ENCODE measurements at places on chromosomes 11 and 22.

GRCh38 chr11:71106671-71107070, 145.7 kb downstream of the SHANK2 start:
- DNase-seq = no peak

DNA sequence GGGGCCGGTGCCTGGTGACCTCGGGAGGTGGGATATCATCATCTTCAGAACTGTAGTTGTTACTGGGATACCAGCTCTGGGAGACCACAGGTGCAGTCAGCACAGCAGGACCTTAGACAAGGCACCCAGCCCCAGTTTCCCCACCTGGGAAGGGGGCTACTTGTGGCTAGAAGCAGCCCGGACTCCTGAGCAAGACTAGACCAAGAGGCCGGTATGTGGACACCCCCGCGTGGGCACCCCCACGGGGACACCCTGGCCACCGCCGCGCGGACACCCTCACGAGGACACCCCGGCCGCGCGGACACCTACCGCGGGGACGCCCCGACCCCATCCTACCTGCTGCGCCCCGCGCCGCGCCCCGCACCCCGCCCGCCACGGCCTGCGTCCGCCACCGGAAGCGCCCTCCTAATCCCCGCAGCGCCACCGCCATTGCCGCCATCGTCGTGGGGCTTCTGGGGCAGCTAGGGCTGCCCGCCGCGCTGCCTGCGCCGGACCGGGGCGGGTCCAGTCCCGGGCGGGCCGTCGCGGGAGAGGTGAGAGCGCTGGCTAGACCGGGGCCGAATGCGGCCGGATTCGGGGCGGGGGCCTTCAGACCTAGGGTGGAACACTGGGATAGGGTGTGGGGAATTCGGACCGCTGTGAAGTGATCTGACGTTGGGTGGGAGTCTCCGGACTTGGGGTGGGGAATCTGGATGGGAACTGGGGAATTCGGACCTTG, at the start of the genes COMT and TXNRD2:
TSS of gene COMT (plus strand) at position 408 of the 718 bp plus-strand sequence. CDS start 20,755 bp downstream, outside the sequence.
TSS of gene TXNRD2 (minus strand) at position 454 of the 718 bp plus-strand sequence. CDS start at position 439, 15 bp downstream.
- no peak for DNase-seq

DNA sequence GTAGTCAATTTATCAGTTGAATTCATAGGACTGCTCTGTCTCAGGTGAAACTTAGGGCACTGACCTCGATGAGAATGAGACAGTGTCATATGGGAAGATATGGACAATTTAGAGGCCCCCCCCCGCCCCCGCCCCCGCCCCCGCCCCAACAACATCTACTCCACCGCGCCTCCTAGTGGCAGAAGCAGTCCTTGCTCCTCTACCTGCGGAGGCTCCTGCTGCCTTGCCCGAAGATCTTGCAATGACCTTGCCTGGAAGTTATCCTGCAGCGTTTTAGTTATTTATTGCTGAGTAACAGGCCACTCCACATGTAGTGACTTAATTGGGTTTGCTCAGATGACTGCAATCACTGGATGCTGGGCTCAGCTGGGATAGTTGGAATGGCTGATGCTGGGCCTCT, 15.2 kb downstream of the SERPINH1 start:
- no peak for DNase-seq

GRCh38 chr11:132728026-132728425, 804.3 kb downstream of the OPCML start:
- DNase-seq = no peak

- DNase-seq = no peak
Observed at GRCh38 chr11:35057926-35058668, 80.9 kb upstream of the CD44 start.

DNA sequence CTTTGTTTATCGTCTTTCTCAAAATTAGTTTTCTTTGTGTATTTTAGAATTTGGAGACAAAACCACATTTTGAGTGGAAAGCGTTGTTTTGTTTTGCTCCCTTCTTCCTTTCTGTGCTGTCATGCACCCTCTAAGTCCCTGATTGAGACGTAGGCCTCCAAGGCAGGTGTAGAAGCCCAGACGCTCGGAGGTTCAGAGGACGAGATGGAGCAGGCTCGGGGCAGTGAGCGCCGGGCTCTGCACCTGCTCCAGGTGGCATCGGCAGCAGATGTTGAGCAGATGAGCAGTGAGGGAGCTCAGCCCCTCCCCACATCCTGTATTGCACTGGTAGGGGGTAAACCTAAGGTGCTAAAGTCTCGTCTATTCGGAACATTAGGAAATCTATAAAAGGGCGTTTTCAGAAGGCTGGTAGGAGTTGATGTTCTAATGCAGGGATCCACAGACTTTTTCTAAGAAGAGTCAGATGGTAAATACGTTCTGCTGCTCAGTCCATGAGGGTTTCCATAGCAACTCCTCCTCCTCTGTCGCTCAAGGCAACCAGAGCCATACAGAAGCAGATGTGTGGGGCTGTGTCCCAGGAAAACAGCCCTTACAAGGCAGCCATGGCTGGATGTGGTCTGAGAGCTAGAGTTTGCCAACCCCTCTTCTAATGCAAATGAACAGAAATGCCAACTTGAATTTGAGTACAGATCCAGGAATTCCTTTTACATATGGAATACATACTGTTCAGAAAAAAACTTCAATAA, 724.2 kb downstream of the BRD1 start:
- DNase-seq = no peak

- DNase-seq = no peak
Observed at GRCh38 chr11:34525888-34526657, 12.5 kb upstream of the ELF5 start.

DNA sequence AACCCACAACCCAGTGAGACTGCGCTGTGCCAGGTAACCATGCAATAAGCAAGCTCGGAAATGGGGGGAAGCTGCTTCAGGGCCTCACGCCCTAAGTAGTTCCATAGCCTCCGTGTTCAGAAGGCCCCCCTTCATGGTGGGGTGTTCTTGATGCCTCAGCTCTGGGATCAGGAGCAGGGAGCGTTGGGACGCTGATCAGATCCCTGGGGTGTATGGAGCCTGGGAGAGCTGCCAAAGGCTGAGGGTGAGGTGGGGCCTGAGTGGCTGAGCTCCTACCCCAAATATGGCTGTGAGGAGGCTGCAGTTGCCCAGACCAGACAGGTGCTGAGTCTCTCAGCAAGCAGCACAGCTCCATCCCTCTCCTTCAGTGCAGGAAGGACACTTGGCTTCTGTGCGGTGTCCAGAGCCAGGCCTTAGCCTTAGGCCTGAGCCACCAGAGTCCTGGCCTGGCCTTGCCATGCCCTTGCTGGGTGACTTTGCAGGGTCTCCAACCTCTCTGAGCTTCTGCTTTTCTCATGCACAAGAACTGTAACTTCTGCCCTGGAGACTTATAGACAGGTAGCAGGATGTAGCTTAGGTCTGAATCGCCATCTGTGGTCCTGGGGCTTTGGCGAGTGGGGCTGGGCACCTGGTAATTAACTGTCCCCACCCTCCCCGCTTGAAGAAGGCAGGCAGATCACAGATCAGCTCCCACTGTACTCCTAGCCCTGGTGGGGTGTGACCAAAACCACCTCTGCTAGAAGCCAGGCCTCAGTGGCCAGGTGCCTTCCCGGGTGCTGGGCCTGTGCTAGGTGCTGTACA, 5.3 kb downstream of the MMP11 start:
- DNase-seq = no peak

GRCh38 chr11:115722711-115723110, 218.5 kb upstream of the CADM1 start:
- DNase-seq = no peak

DNA sequence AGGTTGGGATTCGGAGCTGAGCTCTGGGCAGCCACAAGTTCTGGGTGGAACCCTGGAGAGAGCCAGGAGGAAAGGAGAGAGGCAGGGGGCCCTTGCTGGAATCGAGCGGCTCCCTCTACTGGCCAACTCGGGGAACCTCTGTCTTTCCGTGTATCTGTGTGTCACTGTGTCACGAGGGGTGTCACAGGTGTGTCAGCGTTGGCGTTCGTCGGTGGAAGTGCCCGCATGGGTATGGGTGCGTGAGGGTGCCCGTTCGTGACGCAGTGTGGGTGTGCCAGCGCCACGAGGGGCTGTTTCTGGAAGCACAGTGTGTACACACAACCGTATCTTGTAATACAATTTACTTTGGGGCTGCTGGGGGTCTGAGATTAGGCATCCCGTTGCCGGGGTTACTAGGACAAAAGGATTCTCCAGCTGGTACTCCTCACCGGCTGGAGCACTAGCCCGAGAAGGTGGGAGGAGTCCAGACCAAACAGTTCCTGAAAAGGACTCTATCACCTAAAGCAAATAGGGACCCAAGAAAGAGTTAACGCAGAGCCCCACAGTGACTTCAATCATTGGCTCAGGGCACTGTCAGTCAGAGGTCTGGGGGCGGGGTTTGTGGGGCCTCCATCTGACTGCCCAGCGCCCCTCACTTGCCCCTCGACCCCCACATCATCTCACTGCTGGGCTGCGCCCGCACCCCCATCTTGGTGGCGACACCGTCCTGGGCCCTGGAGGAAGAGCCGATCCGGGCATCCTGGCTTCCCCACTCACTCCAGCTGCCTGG, 2.6 kb upstream of the BCL9L start:
- DNase-seq = no peak

DNA sequence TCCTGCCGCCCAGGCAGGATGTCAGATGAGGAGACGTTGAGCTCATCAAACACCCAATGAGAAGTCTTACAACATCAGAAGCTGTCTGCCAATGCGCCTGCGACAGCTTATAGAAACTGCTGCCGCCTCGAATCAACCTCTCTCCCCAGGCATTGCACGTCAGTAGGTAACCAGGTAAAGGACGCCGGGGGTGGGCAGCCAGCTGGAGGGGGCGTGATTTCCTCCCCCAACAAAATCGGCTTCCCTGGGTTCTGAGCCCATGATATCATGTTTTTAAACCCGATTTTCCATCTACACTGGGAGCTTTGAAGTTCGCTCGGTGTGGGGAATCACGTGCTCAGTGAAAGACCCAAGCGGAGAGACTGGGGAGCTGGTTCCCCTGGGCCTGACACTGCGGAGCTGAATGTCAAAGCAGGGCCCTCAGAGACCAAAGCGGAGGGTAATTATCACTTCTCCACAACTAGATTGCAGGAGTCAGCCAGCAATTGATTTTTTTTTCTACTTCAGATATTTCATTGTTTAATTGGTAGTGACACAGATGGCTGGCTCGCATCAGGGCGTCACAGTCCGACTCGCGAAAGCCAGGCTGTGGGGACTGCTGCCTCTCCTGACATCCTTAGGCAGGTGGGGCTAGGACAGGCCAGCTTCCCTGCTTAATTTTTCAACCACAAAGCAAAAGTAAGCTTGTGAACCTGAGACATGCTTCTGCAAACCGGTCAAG, 15.4 kb downstream of the FAM83F start:
- no peak for DNase-seq

DNA sequence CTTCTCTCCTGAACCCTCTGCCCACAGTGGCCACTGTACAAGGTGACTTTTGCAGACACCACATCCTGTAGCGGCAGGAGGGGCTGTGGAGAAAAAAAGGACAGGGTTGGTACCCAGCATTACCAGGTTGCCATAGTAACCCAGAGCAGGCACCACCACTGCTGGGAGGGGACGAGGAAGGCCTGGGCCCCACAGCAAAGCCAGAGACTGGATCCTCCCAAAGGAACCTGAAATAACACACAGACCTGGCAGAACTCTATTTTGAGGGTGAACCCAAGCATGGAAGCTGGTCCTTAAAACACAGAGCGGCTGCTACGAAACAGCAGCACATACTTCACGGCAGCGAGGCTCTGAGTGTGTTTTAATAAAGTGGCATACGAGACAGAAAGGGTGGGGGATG, 380.6 kb downstream of the CTTN start:
- no peak for DNase-seq

DNA sequence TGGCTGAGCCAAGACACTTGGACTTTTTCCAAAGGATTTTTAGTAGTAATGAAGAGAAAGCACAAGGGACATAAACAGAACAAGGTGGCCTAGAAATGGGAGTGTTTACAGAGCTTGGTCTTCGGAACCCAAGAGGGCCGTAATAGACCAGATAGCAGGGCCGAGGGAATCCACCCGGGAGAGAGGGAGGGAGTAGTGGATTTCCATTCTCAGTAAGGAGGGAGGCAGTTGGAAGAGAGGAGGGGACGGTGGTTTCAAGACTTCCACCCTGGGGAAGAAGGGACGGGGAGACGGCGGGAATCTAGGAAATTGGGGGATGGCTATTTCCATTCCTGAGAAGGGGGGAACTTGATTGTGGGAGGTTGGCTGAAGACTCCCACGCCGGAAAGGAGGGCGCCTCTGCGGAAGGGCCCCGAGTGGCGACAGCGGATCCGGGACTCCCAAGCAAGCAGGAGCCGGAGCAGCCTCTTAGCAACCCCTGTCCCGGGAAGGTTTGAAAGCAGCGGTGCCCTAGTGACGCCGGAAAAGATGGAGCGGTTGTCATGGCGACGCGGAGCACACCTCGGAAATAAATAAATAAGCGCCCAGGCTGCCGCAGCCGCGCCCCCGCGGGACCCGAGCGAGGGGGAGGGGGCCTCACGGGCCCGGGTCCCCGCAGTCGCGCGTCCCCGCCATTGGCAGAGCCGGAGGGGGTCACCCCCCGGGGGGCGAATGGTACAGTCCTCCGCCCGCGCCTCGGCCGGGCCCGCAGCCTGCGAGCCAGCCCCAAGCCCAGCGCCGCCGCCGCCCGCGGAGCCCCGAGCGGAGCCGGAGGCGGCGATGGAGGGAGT, 31.6 kb downstream of the EIF3F start:
- DNase-seq = no peak

GRCh38 chr11:119047205-119047604, 9.8 kb downstream of the HYOU1 start:
- no peak for DNase-seq

DNA sequence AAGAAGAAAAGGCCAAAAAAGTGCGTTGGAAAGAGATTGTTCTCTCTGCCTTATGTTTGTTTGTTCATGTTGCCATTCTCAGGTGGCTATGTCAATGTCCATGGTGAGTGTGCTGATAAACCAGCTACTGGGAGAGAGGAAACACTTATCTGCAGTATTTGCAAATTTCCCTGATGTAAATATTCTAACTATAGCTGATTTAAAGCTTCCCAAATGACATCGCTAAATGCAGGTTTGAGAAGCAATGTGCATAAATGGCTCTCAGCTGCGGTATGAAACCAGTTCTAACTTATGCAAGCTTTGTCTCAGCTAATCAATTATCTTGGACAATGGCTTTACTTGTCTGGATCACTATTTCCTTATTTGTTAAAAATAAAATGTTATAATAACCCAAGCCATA, 312.5 kb upstream of the ANO3 start:
- DNase-seq = no peak
